ENCODE measurements at places on chromosomes 6 and 20. TPM values are rescaled to one million over a fixed set of nuclear protein-coding genes. Genes with fewer than 3 reads are reported as not detected.

Gene ZNF334
- total RNA-seq = 1.4 TPM

Gene CALHM6
- total RNA-seq = 13.1 TPM

Gene ESR1
- total RNA-seq = 1.2 TPM

Gene APMAP
- 44.1 TPM for total RNA-seq

Gene EEF1A2
- 2.6 TPM for total RNA-seq

Gene HAO1
- total RNA-seq = not detected

Gene SLC22A7
- total RNA-seq = not detected

Gene PXMP4
- 13.9 TPM for total RNA-seq

Gene SLC22A3
- not detected for total RNA-seq

Gene EPHA7
- not detected for total RNA-seq

Gene OLIG3
- total RNA-seq = 0.45 TPM

Gene TFAP2D
- total RNA-seq = not detected

Gene BCAS1
- not detected for total RNA-seq

Gene MYLK4
- 0.15 TPM for total RNA-seq

Gene ZSCAN12
- 4.9 TPM for total RNA-seq

Gene PXT1
- total RNA-seq = 0.35 TPM

Gene LY6G5C
- 2.3 TPM for total RNA-seq

Gene KCNQ5
- total RNA-seq = 4.7 TPM

Gene PNLDC1
- 0.35 TPM for total RNA-seq

Gene PRPF6
- total RNA-seq = 58.4 TPM

Gene TRIM10
- total RNA-seq = 0.08 TPM

Gene MCHR2
- total RNA-seq = not detected

Gene LRP11
- total RNA-seq = 6.0 TPM

Gene OR2J3
- not detected for total RNA-seq

Gene PREX1
- total RNA-seq = 160 TPM

Gene HCK
- 0.35 TPM for total RNA-seq

Gene FOXS1
- not detected for total RNA-seq

Gene EYS
- not detected for total RNA-seq

Gene SLC22A1
- 1.3 TPM for total RNA-seq

Gene ADGRF5
- not detected for total RNA-seq

Gene EPPIN
- not detected for total RNA-seq

Gene NHLRC1
- 0.20 TPM for total RNA-seq

Gene RWDD2A
- 2.3 TPM for total RNA-seq

Gene SEL1L2
- not detected for total RNA-seq

Gene EEF1E1
- total RNA-seq = 30.0 TPM

Gene PACRG
- total RNA-seq = not detected

Gene MROH8
- total RNA-seq = 2.2 TPM

Gene MAVS
- 31.1 TPM for total RNA-seq

Gene NKX2-4
- not detected for total RNA-seq

Gene ADGRG6
- total RNA-seq = not detected

Gene ZSCAN31
- 0.88 TPM for total RNA-seq

Gene OOEP
- 0.68 TPM for total RNA-seq

Gene MOXD1
- not detected for total RNA-seq

Gene DDO
- not detected for total RNA-seq
